ENCODE measurements at places on chromosomes 1 and 21.

- no peak for DNase-seq
These were observed 59.0 kb upstream of the IPO9 start for GRCh38 chr1:201769966-201770365.

GRCh38 chr21:41442481-41443186 is 16.6 kb downstream of the MX1 start:
- DNase-seq: no peak

GRCh38 chr1:182035097-182035770 is 26.3 kb downstream of the ZNF648 start:
- DNase-seq: no peak

DNA sequence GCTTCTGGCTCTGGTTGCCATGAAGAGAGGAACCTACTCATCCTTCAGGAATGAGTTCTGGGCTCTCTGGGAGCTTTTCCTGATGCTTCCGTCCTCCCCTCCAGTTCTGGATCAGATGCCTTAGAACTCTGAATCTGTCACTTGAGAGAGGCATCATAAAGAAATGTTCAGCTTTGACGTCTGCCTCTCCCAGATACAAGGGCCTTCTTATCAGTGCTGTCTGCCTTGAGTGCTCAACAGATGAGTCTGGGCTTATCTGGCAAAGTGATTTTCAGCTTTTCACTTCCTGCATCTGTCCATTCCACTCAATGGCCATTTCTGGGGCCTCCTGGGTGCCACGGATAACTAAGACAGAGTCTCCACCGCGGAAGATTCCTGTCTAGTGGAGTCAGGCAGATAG is 12.3 kb upstream of the OTUD3 start:
- DNase-seq: no peak

GRCh38 chr1:235998812-235999211 is 66.1 kb downstream of the NID1 start:
- peak; percentile 13 for DNase-seq

DNA sequence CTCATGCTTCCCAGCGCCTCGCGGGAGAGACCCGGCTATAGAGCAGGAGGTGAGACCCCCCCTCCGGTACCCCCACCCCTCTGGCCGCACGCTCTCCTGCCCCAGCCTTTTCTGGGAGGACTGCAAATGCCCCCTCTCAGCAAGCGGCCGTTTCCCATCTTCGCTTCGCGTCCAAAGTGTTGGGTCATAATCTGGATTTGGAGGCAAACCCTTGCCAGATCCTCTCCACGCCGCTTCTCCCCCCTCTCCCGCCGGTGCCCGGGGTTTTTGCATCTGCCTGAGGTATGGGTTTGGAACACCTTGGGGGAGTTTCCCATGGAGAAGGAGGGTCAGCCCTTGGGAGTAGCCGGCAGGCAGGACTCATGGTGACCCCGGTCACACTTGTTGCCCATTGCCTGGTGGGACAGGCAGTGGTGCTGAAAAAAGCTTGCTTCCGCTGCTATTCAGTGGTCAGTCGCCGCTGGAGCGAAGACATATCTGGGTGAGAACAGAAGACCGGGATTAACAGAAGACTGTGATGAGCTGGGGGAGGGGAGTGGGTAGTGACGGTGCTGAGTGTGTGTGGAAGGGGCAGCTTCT is 935 bp downstream of the KCNK2 start:
- no peak for DNase-seq

- no peak for DNase-seq
These were observed 293.8 kb downstream of the SPATA17 start for GRCh38 chr1:217924924-217925323.

- DNase-seq: no peak
These were observed 115.5 kb downstream of the LEPR start for GRCh38 chr1:65535981-65536380.

- DNase-seq: no peak
These were observed 229.7 kb upstream of the TMEM51 start for GRCh38 chr1:14923727-14924452.

- DNase-seq: no peak
These were observed 34.5 kb downstream of the SYDE2 start for GRCh38 chr1:85166351-85166750.

- DNase-seq: no peak
These were observed 56.1 kb downstream of the NPHP4 start for GRCh38 chr1:5936126-5936525.

DNA sequence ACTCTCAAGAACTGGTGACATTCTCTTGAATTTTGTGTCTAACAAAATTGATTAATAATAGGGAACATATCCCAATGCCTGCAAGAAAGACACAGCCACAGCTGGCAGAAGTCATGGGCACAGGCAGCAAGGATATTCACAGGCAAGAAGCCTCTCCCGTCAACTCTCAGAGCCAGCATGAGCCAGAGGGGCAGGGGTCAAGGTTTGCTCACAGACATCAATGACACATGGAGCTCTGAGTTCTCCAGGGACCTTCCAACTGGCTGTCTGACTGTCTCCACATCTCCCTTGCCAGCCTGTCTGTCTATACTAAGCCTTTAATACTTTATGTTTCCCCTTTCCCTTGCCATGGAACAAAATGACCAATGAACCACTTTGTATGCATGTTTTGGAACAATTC is 101.5 kb upstream of the RAB4A start:
- DNase-seq: no peak

- no peak for DNase-seq
These were observed 188.8 kb downstream of the PRDM16 start for GRCh38 chr1:3257788-3258187.

DNA sequence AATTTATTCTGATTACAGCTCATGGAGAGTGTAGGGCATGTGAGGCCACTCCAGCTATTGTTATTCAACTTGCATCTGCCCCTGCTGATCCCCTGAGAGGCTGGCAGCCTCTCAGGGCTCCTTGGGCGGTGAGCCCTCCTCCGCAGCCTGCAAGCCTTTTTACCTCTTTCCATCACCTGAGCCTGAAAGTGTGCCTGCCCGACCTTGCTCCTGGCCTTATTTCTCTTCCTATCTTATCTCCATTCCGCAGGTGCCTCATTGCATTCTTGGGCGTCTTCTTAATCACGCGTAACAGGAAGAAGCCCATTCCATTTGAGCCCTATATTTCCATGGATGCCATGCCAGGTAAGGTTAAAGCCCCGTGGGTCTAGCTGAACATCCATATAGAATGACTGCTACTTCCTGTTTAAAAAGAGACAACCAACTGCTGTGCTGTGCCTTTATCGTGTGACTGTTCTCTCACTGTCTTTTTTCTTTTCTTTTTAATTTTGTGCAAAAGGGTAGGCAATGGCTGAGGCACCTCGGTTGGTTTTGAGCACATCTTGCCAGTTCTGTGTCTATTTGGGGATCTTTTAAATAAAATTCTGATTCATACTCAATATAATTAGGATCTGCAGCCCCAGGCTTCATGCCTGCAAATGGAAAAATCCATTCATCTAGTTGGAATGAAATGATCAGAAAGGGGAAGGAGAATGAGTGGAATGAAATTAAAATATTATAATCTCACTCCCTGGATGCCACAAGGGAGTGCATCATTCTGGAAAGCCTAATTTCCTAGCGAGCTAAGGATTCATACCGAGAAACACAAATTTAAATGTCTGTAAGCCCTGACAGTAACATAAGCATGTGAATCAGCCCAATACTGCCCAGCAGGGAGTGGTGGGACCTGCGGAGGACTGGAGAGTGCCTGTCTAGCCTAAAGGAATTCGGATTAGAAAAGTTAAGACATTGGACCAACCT is 38.6 kb upstream of the RCAN3 start:
- DNase-seq: no peak

GRCh38 chr1:207962716-207963426 is 51.9 kb upstream of the CD34 start:
- DNase-seq: peak; percentile 12

DNA sequence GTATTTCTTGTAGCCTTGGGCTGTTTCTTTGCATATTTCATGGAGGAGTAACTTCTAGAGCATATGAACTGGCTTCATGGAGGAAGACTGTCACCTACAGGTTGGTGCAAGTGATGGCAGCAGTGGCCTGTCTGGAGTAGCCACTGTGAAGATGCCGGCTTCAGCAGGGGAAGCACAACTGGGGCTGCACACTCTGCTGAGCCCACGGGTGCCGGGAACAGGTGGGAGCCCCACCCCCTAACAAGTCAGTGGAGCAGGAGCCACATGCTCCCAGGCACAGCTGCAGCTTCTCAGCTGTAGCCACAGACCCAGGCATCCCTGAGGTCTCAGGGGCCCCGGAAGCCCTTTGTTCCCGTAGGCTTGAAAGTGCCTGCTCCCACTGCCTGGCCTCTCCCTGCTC is 43.2 kb upstream of the C1orf185 start:
- DNase-seq: no peak
